ENCODE measurements at places on chromosomes 6 and 20.

DNA sequence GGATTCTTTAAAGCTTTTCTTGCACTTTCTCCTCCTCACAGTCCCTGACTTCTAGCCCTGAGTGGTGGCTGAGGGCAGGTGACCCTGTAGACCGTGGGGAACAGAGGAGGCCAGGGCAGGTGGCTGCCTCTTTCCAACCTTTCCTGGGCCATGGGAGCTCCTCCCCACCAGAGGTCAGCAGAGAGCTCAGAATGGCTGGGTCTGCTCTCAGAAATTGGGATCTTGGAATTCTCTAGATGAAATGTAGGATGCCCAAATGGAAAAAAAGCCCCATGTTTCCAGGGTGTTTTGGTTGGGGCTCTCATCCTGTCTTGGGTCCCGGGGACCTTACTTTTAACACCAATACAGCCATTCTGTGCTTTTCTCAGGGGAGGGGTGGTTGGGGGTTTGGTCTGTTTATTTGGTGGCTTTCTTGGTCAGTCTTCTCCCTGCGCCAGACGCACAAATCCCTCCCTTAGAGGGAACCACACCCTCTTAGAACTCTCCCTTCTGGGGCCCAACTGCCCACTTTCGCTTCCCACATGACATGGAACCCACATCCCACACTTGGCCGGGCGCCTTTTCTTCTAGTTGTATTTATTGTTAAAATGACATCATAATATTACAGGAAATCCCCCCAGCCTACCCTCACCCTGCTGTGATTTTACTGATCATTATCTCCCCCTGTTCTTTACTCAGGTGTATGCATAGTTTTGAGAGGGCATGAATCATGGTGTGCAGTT is 17.9 kb downstream of the GNAS start:
- DNase-seq: no peak

GRCh38 chr6:24910331-24910960 is 25.3 kb downstream of the RIPOR2 start:
- DNase-seq: no peak

DNA sequence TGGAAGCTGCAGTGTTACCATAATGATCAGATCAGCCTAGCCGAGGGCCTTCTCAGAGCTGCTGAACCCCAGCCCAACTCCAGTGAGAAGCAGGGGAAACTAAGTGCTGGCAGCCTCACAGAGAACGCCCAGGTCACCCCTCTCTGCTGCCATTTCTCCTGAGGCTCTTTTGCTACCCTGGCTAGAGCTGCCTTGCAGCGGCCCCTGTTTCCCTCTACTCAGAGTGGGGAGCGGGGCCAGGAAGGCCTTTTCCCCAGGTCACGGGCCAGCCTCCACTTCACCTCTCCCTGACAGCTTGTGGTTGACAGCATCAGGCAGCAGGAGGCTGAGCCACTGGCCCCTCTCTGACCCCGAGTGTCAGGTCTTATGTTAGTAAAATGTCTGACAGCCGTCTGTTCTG is 22.7 kb downstream of the ACTR5 start:
- no peak for DNase-seq

GRCh38 chr6:50959081-50959641 is 140.5 kb downstream of the TFAP2B start:
- no peak for DNase-seq
